T-helper 2 cell (primary cell): ENCODE measurements at places on chromosomes 4 and X.

- no peak for DNase-seq
These were observed 25.9 kb downstream of the MXRA5 start for GRCh38 chrX:3320471-3321046.

- DNase-seq = no peak
These were observed 120.8 kb upstream of the HS3ST1 start for GRCh38 chr4:11549525-11549924.

GRCh38 chrX:12989461-12989860, 14.6 kb downstream of the TMSB4X start:
- no peak for DNase-seq

DNA sequence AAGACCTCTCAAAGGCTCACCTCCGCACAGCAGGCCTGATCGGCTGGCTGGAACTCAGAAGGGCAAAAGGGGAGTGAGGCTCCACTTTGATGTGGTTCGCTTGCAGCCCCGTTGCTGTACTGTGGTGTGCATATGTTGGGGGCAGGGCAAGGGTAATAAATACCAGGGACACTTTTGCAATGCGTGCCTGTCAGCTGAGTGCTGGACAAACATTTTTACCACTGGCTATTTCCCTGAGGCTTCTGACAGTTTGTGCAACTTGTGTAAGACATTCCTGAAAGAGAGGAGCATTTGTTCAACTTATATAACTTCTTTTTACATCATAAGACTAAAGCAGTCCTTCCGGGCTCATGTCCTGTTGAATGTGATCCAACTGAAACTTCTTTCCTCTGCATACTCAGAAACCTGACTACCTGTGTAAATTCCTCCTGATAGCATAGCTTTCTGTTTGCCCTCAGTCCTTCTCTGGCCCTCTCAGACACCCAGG, 82.3 kb downstream of the SPRY1 start:
- DNase-seq = no peak

DNA sequence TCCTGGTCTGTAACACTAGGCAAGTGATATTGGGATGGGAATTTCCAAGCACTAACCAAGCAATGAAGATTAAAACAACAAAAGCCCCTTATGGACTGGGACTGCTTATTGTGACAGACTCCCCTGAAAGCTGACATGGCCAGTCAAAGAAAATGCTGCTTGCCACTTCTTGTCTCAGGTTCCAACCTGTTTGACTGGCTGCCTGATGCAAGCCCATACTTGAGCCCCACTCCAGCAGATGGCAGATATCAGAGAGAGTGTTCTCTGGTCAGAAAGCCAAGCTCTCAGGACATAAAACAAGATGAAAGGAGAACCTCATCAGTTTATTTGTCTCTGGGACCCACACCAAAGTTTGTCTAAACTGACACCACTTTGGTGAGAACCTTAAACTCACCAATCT, 15.5 kb upstream of the IGBP1 start:
- no peak for DNase-seq

GRCh38 chr4:139764182-139764581, 98.6 kb downstream of the MGST2 start:
- no peak for DNase-seq

- no peak for DNase-seq
These were observed 11.3 kb upstream of the SMS start for GRCh38 chrX:21929209-21929608.

DNA sequence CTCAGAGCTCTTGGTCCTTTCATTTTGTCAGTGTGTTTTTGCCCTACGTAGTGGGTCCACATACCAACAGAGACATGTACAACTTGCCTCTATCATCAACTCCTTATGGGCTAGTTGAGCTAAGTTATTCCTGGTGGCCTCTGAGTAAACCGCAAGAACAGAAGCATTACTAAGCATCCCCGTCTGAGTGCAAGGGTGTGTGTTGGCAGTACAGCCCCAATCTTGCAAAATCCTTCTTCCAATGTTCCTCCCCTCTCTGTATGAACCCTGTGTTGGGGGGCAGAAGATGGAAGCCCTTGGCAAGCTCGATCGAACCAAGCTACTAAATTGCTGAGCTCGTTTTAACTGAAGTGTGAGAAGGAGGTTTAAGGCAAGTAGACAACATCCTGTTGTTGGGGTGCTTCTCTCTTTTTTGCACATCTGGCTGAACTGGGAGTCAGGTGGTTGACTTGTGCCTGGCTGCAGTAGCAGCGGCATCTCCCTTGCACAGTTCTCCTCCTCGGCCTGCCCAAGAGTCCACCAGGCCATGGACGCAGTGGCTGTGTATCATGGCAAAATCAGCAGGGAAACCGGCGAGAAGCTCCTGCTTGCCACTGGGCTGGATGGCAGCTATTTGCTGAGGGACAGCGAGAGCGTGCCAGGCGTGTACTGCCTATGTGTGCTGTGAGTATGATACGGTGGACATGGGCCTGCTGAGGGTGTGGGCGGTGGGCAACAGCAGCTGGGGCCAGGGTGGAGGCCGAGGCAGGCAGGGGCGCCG, at the start of gene SH2D1A:
TSS of gene SH2D1A (plus strand) at position 447 of the 760 bp plus-strand sequence. CDS start at position 527, 80 bp downstream.
- no peak for DNase-seq

DNA sequence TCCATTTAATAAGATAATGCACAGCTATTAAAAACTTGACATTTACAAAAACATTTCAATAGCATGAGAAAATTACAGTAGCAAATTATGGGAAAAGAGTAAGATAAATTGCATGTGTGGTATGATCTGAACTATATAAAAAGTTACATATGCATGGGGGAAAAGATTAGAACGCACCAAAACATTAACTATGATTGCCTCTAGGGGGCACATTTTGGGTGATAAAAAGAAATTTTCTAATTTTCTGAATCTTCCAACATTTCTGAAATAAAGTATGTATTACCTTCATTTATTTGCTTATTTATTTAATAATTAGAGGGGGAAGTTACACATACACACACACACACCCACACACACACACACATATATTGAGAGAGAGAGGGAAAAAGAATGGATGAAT, 19.6 kb upstream of the KDM5C start:
- no peak for DNase-seq

DNA sequence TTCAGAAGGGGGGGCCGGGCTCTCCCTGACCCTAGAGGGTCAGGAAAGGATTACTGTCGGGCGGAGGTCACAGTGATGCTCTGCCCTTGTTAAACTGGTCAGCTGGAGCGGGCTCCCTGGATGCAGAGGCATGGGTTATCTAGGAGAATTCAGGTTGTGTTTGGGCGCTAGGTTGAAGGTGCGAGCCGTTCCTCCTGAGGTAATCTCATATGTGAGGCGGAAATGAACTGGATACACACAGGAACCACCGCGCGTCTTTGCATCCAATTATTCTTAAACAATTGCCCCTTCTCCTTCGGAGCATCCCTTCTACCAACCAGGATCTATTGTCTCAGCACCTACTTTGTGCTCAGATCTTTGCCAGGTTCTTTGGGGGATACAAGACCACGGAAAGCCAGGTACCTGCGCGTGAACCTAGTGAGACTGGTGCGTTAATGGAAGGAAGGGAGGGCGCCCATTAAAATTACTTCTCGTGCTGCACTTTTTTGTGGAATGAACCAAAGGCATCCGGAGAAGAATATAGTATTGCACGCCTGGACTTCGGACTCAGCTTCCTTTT, 28.4 kb downstream of the HAND2 start:
- no peak for DNase-seq

DNA sequence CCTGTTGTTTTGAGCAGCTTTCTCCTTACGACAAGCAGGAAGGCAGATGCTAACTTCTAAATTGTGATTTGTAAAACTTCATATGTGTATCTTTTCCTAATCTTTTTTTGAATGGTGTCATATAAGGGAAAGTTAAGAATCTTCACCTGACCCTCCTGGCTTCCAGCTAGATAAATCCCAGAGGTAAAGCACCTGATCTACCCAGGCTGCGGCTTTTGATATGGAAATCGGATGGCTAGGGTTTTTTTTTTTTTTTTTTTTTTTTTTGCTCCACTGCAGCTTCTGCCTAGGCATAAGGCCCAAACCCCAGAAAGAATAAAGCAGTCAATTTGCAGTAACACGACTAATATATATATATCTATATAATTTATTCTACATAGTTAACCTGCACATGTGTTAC, 10.0 kb downstream of the MAB21L2 start:
- no peak for DNase-seq

- DNase-seq = no peak
These were observed 25.2 kb downstream of the NYX start for GRCh38 chrX:41472231-41472815.
